Hematopoietic multipotent progenitor cell treated with erythropoietin and hydrocortisone succinate and interleukin-3 and kit ligand, for 6 days (in vitro differentiated cells): ENCODE measurements at places on chromosomes 2 and 18.

DNA sequence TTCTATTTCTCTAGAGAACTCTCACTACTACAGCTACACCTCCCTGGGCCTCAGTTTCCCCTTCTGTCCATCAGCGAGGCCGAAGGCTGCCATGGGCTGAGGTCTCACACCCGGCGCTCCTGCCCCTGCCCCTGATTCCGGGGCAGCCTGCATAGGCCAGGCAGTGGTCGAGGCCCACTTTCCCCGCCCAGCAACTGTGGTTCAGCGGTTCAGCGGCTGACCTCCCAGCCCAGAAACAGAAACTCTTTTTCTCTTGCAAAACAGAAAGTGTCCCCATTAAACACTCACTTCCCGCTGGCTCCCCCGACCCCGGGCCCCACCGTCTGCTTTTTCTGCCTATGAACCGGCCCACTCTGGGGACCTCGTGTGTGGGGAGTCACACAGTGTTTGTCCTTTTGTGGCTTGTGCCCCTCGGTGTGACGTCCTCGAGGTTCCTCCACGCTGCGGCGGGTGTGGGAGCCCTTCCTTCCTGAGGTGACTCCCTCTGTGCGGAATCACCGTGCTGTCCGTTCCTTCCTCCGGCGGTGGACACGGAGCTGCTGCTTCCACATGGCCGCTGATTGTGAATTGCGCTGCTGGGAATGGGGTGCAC lies 16.0 kb downstream of the PDCD1 start:
- DNase-seq: peak; percentile 45

DNA sequence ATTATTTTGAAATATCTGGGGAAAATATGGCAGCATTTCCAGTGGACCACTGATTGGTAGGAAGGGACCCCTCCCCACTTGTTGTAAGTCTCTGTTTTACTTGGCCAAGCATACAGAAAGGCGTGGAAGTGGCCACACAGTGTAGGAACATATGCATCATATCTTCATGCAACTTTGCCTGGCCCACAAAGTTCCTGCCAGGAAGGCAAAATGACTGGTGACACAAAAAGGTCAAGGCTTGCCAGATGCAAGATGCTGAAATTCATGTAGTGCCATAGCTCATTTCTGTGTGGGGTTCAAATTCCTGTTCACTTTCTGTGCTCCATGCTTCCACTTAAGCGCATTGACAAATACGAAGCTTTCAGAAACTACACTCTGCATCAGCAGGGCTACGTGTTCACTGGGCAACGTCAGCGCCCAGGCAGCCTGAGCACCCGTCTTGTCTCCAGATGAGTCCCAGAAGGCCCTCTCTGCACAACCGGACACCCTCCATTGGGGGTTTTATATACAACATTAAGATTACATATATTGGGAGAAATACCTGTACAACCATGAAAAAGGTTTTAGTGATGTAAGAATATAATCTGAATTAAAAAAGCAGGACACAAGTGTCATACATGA lies 3.6 kb downstream of the DYNC2LI1 start:
- no peak for DNase-seq

DNA sequence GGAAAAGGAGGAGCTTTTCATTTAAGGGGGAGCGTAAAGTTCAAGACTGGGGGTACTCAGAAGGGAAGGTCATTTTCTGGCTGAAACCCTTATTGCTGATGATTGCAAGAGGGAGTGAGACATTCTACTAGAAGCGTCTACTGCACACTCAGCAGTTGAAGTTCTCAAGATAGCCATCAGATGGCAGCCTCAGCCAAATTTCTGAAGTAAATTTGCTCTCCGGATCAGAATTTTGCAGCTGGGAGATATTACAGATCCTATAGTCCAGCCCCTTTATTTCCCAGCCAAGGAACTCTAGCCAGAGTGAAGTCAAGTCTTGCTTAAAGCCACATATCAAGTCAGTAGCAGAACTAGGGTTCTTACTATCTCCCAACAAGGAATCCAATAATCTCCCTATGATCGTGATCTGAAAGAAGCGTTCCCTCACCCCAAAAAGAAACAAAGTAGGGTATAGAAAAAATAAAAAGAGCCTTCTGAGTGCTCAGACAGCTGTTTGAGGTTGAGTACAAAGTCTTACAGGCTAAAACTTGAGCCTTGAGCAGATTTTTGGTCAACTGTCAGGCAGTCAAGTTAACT lies 24.0 kb downstream of the RAX start:
- peak; percentile 68 for DNase-seq

- no peak for DNase-seq
Measured at GRCh38 chr2:52805901-52806410, 961.6 kb upstream of the CHAC2 start.

GRCh38 chr18:24878289-24878688 lies 417.9 kb downstream of the HRH4 start:
- DNase-seq: peak; percentile 66

- DNase-seq: peak; percentile 23
Measured at GRCh38 chr2:100417711-100418124, 250 bp upstream of the CHST10 start.

DNA sequence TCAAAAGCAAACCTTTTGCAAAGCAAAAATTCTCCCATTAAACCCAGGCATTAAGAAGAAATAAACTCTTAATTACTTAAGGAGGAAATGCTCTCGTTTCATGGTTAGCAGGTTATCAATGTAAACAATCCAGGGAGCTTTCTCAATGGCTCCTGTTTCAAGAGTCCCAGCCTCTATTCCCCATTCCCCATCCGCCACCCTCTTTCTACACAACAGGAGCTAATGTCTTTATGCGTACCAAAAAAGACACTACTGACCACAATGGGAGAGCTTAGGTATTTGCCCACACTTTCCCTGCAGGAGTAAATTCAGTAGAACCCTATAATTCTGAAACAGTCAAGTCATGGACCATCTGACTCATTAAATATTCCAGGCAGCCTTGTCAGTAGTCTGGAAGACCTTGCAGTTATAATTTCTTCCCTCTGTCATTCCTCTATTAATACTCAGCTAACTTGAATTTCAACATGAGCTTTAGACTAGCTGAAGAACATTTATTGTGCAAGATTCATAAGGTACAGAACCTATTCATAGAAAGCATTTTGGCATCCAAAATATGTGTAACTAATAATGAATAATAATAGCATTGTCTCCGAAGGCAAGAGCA lies 48.6 kb downstream of the SLC8A1 start:
- no peak for DNase-seq

GRCh38 chr2:154813636-154814035 lies 115.1 kb downstream of the KCNJ3 start:
- no peak for DNase-seq

DNA sequence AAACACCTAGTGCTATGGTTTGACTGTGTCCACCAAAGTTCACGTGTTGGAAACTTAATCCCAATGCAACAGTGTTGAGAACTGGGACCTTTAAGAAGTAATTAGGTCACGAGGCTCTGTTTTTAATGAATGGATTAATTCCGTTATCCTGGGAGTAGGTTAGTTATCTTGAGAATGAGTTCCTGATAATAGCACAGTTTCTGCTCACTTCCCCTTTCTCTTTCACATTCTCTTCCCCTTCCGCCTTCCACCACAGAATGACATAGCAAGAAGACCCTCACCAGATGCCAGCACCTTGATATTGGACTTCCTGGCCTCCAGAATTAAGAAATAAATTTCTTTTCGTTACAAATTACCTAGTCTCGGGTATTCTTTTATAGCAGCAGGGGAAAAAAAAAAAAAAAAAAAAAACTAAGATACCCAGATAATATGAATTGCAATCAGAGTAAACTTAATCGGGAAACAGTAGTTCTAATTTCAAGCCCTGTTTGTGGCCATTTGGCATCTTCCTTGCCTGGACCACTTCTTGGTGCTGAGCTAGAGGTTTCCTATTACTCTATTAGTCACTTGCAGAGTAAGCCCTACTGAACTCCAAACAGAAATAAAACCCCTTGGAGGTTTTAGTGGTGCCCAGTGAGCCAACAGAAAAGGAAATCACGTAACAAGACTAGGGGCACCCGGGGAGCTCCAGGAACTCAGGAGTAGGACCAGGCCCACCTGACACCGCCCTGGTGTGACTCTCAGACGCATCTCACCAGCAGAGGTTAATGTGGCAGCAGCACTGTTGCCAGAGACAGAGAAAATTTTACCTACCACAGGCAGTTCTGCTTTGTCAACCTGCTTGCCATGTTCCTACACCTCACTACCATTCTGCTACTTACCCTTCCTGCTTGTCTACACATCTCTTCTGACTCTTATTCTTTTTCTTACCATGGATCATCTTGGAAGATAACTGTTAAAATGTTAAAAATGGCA lies 147.6 kb upstream of the CAB39 start:
- peak; percentile 74 for DNase-seq

DNA sequence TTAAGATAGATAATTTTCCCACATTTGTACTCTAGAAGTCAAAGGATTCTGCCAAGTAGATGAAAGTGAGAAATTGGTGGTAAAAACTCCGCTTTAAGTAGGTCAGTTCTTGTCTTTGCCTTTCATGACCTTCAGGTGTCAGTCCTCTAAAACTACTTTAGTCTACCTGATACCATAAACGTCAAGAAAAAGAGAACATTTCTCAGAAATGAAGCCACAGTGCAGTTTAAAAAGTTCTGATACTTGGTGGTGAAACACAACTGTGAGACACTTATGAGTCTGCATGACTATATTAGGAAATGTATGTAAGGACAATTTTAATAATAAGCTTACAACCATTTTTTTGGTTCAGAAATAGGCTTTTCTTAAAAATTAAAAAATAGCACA lies 583.3 kb downstream of the SATB2 start:
- no peak for DNase-seq

DNA sequence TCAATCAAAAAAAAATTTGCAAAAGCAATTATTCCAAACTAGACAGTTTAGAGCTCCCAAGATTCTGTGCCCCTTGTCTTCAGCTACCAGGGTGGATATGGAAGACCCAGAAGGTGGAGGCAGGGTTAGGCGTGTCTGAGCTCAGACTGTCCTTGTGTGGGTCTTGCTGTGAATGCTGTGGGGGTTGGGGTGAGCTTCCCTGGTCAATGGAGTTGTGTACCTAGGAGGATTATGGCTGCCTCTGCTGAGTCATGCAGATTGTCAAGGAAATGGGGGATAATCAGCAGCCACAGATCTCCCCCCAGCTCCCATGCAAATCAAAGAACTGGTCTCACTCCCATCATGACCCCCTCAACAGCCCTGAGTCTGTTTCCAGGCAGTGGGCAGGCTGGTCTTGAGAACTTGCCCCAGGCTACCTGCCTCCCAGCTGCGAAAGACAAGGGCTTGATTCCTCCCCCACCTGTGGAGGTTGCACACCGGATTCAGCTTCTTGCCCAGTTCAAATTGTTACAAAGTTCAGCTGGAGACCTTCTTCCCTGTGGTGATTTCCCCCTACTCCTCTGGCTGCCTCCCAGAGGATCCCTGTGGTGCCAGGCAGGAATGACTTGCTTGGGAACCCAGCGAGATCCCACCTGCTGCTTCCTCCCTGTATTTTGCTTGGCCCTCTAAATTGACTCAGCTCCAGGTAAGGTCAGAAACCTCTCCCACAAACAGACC lies 77.0 kb downstream of the RAD51AP2 start:
- no peak for DNase-seq

DNA sequence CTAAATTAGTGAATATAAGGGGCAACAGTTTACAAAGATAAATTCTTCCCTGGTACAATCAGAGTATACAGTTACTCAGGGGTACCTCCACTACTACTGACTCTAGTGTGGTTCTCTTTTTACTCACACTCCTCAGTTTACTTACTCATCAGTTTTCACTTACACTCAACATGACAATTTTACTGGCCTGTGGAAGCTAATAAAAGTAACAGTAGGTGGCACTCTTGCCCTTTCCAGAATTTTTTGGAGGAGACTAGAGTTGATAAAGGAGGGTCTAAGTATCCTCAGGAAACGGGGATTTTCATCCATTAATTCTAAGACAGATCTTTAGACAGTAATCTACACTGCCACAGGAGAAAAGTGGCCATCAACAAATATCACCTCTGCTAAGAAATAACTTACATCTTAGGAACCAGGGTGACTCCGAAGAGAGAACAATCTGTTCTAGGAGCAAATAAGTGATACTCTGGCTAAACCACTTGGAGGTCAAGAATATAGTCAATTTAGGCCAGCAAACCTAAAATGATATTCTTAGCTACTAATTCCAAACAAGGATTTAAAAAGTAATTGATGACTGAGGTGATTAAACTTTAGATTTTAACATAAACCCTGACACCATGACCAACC lies 61.3 kb downstream of the ATL2 start:
- peak; percentile 73 for DNase-seq

- no peak for DNase-seq
Measured at GRCh38 chr2:28375742-28376631, 16.7 kb upstream of the FOSL2 start.
